ENCODE measurements at places on chromosomes 1 and 21.

- DNase-seq = no peak
These were observed 601.2 kb downstream of the LMO4 start for GRCh38 chr1:87929906-87930305.

DNA sequence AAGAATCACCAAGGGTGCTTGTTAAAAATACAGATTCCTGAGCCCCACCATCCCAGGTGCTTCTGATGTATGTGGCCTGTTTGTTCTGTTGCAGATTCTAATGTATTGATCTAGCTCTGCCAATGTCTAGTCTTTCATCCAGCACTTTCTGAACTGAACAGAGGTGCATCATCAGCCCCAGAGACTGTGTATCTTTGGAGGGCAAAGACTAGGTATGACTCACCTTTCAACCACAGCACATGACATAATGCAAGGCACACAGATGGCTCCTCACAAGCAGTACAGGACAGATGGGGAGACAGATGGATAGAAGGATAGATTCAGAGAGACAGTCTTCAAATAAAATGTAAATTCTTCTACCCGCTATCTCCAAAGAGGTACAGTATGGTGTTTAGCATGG, 32.3 kb downstream of the CD58 start:
- DNase-seq = no peak

DNA sequence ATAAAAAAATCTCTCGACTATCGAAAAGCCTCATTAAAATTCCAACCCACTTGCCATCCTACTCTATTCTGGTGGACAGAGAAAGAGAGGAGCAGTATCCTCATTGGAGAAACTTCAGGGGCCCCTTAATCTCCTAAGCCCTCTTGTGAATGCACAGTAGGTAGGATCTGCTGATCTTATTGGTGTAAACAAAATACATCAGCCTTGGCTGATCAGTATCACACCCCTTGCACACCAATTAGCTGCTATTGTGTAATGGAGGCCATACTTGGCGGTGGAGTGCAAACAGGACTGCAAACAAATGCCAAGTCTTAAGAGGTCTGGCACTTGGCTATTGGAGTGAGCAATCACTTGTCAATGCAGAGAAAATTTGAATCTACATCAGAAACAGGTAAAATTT, 15.7 kb downstream of the VCAM1 start:
- DNase-seq = no peak

DNA sequence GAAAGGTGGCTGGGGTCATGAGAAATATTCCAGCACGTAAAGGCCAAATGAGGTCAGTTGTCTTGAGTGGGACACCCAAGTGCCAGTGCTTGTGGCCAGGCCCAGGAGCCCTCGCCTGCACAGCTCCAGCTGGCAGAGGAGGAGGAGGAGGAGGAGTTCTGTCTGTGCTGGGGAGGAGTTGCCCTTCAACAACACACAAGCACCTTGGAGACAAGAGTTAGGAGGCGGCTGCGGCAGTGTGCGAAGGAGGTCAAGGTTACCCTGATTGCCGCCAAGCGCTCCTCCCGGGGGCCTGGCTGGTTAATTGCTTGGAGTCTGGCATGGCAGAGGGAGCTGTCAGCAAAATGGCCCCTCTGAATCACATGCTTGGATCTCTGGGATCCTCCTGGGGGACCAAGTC, 45.1 kb downstream of the GRIK3 start:
- no peak for DNase-seq

GRCh38 chr1:246221485-246222255, 285.4 kb downstream of the SMYD3 start:
- DNase-seq = no peak

GRCh38 chr1:201740670-201741111, 88.3 kb upstream of the IPO9 start:
- no peak for DNase-seq

DNA sequence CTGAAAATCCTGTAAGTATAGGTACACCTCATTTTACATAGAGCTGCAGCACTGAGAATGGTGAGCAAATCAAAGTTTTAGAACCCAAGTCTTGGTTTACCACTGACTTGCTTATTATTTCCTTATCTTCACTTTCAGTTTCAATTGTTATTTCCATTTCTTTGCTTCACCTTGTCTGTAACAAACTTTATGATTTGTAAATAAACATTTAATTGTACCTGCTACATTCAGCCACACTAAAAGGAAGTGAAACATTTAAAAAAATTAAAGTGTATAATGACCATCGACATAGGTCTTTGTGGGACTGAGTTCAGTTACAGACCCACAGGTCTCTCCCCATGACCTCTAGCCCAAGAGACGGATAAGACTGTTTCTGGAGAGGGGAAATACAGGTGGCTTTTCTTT, 34.4 kb downstream of the LGR6 start:
- DNase-seq = no peak

- DNase-seq = no peak
These were observed 518.6 kb upstream of the ZP4 start for GRCh38 chr1:238409191-238409850.

GRCh38 chr1:9721606-9722377, 70.3 kb downstream of the PIK3CD start:
- peak; percentile 66 for DNase-seq

- DNase-seq = no peak
These were observed 201.8 kb upstream of the ZC3H12A start for GRCh38 chr1:37272626-37273025.

GRCh38 chr21:14890141-14890540, 174.7 kb downstream of the NRIP1 start:
- DNase-seq = no peak

DNA sequence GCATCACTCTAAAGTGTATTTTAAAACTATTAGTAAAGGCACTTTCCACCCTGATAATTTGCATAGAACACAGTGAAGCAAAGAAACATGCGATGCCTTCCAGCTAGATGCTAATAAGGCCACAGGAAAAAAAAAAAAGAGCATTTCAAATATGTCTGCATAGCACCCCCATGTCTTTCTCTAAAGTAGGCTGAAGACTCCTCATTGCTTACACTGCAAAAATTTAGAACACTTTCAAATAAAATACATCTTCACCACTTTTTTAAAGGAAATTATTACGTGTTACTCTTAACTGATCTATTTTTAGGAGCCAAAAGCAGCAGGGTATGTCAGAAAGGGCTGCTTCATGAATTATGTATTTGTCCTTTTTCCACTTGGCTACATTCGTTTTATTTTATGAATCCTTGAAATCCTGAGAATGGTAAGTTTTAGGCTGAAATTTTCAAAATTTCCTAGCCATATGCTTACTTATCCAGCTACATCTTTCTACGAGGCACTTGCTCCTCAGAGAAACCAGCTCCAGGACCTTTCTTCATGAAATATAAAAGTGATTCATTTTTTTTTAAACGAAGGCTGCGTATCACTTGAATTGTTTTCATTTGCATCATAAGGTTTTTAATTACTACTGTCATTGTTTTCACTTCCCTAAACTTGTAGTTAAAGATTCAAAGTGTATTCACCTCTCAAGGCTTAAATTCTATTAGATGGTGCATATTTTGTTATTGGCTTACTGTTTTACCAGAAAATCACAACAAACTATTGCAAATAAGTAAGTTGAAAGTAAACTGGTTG, 513.0 kb downstream of the PTPRC start:
- DNase-seq = no peak

DNA sequence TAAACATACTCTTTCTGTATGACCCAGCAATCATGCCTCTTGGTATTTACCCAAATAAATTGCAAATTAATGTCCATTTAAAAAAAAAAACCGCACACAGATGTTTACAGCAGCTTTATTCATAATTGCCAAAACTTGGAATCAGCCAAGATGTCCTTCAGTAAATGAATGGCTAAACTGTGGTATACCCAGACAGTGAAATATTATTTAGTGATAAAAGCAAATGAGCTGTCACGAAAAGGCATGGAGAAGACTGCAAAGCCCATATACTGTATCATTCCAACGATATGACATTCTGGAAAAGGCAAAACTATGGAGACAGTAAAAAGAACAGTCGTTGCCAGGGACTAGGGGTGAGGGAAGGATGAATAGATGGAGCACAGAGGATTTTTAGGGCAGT, 77.0 kb upstream of the FAM20B start:
- DNase-seq = no peak

- DNase-seq = no peak
These were observed 394.3 kb downstream of the KCNH1 start for GRCh38 chr1:210739627-210740026.

DNA sequence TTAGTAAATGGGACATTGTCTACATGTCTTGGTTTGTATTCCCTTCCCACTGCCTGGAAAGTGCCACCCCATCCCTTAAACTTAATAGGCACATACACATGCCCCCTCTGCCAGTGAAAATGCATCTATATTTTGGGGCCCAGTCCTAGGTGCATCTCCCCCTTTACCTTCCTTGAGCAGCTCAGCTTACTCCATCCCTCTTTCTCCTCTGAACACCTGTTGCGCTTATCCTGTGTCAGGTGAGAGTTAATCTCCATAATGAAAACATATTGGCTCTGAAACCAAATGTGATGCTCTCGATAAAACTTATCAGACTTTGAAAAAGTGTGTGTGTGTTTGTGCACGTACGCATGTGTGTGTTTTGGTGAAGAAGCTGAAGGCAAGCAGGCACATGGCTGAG, 15.4 kb upstream of the SUCO start:
- no peak for DNase-seq

GRCh38 chr1:22585471-22585870, 22.2 kb downstream of the EPHA8 start:
- DNase-seq = no peak

- DNase-seq = no peak
These were observed 313.1 kb downstream of the TGFB2 start for GRCh38 chr1:218658269-218658668.

GRCh38 chr1:52670604-52671003, 27.5 kb downstream of the COA7 start:
- DNase-seq = no peak

GRCh38 chr1:113074237-113074636, 1.2 kb downstream of the LRIG2 start:
- DNase-seq = no peak

Measured in activated T-helper 1 cell treated with anti-CD3 and anti-CD28 coated beads, Interleukin-2, amount 50 U/mL, for 16 hours (primary cell).